ENCODE measurements at places on chromosomes 7 and 10.
A peak's percentile ranks its signal among the peaks of the same experiment; 100 is the strongest.

DNA sequence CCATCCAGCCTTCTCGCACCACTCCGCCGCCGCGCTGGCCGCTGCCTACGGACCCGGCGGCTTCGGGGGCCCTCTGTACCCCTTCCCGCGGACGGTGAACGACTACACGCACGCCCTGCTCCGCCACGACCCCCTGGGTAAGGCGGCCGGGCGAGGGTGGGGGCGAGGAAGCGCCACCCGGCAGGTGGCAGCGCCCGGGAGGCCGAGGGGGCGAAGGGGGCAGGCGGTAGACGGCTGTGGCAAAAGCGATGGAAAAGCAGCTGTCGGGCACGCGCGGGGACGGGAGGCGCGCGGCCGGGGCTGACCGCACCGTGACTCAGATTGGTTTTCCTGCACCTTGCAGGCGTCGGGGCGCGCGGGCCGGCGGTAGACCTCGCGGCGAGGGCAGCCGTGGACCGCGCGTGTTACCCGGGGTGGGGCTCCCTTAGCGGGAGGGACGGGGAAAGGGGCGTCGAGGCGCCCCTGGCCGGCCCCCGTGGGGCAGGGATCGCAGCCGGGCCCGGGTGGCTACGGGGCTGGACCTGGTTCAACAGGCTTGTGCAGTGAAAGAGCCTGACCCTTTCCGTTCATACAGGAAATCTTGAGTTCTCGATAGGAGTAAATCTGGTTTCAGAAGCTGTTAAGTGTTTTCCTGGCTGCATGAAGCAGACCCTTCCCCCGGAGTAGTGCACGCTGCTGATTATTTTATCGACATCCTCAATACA lies 608 bp downstream of the HHEX start:
- no peak for DNase-seq

GRCh38 chr10:77898323-77899079 lies 28.1 kb downstream of the DLG5 start:
- no peak for DNase-seq

- DNase-seq: no peak
Observed at GRCh38 chr7:46226860-46227259, 305.8 kb upstream of the IGFBP3 start.

GRCh38 chr10:131751827-131752775 lies 148.7 kb upstream of the PPP2R2D start:
- DNase-seq: no peak

DNA sequence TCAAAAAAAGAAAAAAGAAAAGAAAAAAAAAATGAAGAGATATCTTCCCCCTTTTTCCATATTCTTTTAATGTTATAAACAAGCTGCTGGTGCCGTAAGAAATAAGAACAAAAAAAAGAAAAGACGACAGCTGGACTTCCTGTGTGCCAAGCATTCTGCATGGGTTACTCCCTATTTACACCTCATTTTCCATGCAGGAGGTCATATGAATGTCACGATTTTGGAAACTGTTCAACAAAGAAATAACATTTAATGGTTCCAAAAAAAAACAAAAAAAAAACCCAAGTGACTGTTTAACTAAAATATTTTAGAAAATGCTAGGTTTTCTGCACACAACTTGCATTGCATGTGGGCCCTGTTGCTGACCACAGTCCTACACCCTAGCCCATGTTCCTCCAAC lies 159.3 kb downstream of the TNS3 start:
- no peak for DNase-seq

DNA sequence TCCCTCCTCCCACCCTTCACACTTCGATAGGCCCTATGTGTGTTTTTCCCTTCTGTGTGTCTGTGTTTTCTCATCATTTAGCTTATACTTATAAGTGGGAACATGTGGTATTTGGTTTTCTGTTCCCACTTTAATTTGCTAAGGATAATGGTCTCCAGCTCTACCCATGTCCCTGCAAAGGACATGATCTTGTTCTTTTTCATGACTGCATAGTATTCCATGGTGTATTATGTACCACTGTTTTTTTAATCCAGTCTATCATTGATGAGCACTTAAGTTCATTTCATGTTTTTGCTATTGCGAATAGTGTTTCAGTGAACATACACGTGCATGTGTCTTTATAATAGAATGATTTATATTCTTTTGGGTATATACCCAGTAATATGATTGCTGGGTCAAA lies 46.3 kb upstream of the GNAT3 start:
- DNase-seq: no peak

DNA sequence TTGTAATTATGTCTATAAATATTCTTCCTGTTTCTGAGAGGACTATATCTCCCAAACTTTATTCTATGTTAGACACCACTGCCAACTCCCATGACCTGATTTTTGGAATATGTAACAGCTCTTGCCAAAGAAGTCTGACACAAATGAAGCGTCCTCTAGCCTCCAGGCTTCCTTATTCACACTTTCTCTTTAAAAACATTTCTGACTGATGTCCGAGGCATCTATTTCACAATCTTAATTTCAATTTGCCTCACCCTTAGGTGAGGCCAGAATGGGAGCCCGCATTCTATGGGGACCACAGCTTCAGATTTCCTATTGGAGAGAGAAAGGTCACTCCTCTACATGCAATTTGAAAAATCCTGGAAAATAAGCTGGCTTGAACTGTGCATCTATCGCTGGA lies 873.2 kb downstream of the GATA3 start:
- no peak for DNase-seq

- DNase-seq: no peak
Observed at GRCh38 chr10:114801411-114801813, 20.2 kb upstream of the FHIP2A start.

DNA sequence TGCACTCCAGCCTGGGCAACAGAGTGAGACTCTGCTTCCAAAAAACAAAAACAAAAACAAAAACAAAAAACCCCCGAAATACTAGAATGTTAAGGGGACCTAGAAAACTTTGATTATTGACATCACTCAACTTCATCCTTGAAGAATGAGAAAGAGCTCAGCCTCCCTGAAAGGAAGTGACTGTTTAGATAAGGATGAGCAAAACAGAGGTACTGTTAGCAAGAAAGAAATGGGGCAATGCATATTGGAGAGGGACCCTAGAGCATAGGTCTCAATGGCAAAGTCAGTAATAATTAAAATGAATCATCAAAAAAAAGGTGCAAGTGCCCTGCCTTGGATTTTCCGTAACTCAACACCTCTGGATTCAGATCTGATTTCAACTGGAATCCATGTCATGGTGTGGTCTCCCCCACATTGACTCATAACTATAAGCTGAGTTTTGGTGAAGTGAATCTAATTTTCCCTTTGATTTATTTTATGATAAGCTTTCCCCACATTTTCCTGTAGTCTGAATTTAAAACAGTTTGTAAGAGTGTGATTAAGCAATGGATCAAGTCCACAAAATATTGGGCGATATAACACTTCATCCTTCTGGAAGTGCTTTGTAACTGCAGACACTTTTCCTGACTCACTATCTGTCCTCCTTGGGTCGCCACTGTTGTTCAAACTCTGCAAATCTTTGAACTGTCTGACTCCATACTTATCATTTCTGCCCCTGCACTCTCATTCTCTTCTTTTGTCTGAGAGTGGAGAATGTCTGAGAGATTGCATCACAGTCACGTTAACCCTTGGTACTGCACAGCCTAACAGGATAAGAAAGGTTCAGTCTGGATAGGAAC lies 224.8 kb upstream of the LYZL1 start:
- no peak for DNase-seq

DNA sequence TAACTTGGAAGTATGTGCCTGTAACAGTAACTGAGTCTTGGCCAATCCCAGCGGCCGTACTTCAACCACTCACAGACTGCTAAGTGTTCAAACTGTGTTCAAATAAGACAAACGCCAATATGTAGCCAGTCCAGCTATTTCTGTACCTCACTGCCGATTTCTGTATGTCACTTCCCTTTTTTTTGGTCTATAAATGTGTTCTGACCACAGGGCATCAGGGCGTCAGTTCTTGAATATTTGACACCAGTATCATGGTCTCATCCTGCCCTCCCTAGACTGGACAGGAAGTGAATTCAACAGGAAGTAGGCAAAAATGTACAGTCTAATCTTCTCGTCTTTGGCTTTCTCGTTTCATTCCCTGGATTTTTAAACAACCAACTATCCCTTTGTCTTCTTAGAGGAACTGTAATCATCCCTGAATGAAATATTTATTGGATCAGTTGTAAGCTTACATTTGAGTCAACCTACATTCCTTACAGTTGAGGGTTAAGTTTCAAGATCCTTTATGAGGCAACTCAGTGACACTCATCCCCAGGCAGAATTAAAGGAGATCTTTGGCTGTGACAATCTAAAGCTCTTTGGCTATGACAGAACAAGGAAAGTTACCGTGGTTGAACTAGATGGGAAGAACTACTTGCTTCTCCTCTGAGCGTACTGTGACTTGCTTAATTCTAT lies 232.7 kb downstream of the NSUN6 start:
- DNase-seq: peak; percentile 82

DNA sequence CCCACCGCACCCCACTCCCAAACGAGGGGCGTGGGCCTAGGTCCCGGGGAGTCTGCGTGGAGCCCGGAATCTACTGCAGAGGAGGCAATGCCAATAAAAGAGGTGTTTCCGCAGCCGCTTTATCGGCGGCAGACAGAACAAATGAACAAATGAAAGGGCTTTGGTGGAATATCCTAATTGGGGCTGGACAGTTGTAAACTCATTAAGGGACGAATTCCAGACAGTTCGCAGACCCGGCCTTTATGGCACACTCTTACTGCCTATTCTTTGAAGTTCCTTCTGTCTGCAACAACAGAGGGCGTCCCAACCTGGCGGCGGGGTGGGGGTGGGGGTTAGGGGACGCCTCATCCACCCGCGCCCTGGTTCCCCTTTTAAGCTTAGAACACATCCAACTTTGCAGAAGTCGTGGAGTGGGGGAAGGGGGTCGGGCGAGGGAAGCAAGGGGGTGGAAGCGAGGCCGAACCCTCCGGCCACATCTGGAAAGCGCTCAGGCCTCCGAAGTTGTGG lies 4.1 kb downstream of the HOXA9 start:
- DNase-seq: peak; percentile 21

- DNase-seq: no peak
Observed at GRCh38 chr10:4249841-4250586, 465.0 kb upstream of the KLF6 start.

DNA sequence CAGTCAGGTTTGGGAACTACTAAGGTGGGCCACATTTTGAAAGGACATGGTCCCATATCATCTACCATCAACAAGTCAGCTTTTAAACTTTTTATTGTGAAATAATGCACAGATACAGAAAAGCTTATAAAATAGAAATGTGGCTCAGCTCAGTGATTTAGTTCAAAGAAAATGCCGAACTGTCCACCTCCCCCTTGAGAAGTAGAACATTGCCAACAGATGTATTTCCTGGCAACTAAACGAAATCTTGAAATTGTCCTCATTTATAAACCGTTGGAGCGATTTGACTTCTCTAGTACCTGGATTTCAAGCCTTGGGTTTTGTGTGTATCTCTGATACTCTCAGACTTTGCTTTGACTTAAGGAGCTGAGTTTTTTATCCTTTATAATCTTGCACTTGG lies 32.7 kb upstream of the SMNDC1 start:
- no peak for DNase-seq

DNA sequence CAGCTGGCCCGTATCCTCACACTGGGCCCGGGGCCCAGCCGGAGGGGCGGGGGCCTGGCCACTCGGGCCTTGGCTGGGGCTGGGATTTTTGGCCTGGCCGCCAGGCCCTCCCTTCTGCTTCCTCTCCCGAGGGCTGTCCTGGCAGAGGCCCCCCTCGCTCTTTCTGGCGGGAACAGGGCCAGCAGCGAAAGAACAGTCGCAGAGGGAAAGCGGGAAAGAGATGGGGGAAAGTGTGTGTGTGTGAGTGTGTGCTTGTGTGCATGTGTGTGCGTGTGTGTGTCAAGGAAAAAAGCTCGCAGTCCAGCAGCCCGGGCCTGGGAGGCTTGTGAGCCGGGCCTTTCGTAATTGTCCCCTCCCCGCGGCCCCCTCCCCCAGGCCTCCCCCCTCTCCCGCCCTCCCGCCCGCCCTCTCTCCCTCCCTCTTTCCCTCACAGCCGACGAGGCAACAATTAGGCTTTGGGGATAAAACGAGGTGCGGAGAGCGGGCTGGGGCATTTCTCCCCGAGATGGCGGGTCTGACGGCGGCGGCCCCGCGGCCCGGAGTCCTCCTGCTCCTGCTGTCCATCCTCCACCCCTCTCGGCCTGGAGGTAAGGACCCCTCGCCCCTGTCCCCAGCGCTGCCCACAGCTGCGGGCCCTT lies at the start of gene ELN:
TSS of gene ELN (plus strand) at position 491 of the 638 bp plus-strand sequence. CDS start at position 506, 15 bp downstream.
- DNase-seq: peak; percentile 73

DNA sequence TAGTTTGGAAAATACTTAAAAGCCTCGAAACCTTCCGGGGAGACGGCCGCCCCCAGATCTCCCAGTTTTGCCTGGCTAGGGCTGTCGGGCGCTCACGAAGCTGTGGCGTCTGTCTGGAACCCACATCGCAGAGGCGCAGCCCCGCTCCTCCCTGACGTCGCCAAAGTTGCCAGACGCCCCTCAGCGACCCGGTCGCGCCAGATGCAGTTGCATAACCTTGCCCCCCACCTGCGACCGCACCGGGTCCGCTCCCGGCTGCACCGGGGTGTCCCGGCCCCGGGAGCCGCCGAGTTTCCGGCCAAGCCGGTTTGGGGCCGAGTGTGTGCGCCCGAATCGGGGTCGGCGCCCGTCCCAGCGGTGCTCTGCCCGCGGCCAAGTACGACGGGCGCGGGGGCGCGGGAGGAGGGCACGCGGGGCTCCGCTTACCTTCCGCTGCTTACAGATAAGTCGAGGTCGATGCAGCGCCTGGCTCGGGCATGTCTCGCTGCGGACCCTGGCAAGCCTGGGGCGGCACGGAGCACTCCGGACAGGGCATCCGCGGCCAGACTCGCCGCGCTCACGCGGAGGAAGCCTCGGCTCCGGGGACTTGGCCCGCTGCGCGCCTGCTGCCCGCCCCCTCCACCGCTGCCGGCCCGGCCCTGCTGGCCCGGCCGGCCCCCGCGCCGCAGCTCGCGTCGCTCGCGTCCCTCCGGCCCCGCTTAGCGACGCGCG lies 665 bp downstream of the INSYN2A start:
- no peak for DNase-seq

DNA sequence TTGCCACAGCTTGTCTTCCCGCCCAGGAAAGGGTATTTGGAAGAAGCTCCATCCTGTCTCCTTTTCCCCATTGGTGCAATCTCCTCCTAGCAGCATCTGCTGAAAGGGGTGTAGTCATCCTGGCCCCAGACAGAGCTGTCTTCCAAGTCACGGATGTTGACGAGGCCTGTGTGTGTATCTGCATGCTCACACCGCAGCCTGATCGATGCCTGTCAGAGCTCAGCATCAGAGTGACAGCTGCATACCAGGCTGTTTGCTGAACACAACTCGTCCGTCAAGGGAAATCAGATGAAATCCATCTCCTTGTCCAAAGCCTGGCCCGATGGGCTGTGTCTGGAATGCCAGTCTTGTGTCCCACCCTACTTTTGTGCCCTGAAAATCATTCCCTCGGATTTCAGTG lies 21.2 kb upstream of the LRRC4 start:
- no peak for DNase-seq

Data from pons (tissue), 1 donor.